ENCODE measurements at places on chromosomes 5 and 9.
A peak's percentile ranks its signal among the peaks of the same experiment; 100 is the strongest.

DNA sequence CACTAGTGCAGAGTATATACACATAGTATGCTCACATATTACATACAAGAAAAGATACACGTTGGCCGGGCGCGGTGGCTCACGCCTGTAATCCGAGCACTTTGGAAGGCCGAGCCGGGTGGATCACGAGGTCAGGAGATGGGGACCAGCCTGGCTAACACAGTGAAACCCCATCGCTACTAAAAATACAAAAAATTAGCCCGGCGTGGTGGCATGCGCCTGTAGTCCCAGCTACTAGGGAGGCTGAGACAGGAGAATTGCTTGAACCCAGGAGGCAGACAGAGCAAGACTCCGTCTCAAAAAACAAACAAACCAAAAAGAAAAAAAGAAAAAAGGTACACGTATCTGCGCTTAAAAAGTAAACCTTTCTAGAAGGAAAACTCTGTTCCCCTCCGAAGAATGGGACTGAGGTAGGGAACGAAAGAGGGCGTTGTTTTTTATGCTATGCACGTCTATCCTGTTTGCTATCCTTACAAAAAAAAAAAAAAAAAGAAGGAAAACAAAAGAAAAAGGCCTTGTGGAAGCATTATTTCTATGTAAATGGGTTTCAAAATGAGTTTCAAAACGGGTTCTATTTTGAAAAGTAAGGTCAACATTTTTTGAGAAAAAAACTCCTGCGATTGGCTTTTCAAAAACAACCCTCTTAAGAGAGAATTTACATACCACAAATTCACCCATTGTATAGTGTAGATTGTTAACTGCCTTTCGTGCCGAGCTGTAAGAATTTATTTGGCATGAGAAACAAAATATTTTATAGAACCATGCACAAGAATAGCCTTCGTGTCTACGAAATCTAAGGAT lies 1.2 kb downstream of the AK3 start:
- no peak for ATAC-seq

DNA sequence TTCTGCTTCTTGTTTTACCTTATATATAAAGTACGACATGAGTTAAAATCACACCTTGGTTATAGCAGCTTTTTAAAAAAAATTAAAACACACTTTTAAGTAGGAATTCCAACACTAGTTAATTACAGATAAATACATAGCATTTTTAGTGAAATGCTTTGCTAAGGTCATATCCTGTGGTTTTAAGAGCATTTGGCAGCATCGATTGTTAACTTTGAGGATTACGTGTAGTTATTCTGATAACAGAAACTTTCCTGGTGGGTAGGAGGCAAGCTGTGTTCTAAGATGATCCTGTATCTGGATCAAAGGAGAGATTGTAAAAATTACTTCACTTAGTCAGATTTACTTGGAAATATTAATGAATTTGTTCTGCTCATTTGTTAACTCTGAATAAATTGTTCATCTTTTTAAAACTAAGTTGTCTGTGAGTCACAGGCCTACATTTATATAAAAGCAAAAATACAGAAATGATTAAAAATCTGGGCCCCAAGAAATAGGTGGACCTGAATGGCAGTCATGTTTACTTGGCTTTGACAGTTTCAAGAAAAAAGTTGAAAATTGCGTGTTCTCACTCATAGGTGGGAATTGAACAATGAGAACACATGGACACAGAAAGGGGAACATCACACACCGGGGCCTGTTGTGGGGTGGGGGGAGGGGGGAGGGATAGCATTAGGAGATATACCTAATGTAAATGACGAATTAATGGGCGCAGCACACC lies 58.3 kb downstream of the TRIO start:
- ATAC-seq = no peak

- ATAC-seq = no peak
Measured at GRCh38 chr5:156556666-156557406, 229.9 kb downstream of the SGCD start.

DNA sequence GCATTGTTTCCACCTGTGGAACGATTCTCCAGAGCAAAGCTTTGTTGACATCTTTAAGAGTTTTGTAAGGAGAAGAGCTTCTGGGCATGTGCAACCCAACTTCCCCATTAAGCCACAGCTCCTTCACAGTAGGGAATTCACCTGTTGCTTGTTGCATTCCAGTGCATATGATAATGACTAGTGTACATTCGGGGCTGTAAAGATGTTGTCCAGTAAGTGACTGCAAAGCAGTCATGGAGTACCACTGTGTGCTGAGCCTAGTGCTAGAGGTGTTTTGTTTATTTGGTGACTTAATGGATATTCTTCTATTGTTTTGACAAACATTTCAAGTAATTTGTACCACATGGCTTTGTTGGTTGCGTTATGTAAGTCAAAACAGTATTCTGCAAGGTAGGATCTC lies 12.8 kb downstream of the UGCG start:
- no peak for ATAC-seq

GRCh38 chr9:99057665-99058625 lies 47.0 kb upstream of the TGFBR1 start:
- peak; percentile 66 for ATAC-seq

DNA sequence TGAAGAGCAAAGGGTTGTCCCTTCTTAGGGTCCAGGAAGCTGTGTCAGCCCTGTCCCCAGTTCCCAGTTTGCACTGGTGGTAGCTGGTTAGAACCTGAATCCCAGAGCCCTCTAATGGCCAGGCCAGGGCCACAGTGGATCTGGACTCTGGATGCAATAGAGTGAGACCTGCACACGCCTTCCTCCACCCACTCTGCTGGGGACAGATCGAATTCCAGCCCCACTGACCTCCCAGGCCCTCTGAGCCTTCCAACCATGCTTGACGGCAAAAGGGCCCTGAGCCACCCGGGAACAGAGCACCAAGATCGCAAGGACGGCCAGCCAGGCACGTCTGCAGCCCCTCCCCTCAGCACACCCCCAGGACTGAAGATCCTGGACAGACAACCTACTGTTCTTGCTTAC lies 23.7 kb downstream of the NAIF1 start:
- no peak for ATAC-seq

DNA sequence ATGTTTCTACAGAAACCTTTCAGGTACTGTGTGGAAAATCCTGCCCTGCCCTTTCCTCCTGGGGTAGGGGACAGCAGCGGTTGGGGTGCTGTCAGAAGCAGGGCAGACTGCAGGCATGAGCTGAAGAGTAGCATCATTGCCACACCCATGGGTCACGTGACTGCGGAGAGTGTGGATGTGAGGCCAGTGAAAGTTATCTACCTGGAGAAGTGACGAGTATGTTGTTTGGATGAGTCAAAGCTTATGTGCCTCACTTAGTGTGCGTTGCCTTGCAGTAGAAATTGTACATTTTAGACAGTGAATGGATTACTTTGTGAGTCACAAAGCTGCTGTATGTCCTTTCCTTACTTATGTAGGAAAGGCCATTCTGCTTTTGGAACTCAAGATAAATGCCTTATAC lies 21.7 kb upstream of the ACTBL2 start:
- ATAC-seq = no peak

DNA sequence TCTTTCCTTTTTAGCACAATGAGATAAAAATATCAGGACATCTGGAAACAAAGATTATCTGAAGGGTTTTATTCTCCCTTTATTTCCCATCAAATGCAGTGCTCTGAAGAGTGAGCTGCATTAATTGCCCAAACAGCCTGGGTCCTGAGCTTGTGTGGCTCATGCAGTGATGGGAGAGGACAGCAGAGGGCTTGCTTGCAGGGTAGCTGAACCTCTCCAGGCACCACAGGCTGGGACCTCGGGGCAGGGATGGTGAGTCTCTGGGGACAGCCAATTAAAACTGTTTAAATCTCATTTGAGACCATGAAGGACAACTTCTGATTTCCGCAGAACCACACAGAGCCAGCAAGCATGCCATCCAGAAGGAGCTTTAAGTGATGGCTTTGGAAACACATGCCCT lies 71.2 kb downstream of the PLAC8L1 start:
- no peak for ATAC-seq

DNA sequence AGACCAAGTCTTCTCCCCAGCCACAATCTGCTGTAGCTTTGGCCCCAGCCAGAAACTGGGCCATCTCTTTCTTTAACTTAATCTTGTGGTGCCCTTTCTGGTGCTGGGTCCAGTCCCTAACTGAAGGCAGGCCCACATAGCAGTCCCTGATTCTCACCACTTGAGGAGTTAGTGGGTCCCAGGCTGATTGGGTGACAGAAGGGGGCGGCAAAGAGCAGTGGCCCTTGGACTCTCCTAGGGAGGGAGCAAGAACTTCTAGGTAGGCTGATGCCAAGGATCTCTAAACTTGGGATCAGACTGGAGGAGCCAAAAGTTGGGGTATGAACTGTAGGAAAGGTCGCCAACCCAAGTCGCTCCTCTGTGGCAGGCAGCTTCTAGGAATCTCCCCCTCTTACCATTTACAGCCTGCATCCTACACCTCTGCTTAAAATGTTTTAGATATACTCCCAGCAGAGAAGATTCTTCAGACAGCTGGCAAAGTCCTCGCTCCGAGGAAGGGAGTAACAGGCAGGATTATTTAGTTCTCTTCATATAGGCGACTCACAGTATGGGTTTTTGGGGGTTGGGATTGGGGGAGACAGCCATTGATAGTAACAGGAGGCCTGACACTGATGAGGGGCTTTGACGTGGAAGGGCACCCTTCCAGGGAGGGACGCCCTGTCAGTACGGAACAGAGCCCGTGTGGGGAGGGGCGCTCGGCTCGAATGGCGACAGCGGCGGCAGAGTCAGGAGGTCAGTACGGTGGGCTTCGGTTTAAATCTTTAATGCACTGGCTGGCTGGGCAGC lies 2.0 kb upstream of the CCL27 start:
- ATAC-seq = peak; percentile 67

Data from activated CD4-positive, CD25-positive, alpha-beta regulatory T cell treated with anti-CD3 and anti-CD28 coated beads, Interleukin-2, amount 50 U/mL, for 24 hours (primary cell).